ENCODE measurements at places on chromosomes 11 and 22.

DNA sequence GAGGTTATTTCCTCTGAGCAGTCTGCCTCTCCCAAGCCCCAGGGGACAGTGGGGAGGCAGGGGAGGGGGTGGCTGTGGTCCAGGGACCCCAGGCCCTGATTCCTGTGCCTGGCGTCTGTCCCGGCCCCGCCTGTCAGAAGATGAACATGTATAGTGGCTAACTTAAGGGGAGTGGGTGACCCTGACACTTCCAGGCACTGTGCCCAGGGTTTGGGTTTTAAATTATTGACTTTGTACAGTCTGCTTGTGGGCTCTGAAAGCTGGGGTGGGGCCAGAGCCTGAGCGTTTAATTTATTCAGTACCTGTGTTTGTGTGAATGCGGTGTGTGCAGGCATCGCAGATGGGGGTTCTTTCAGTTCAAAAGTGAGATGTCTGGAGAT, 3.1 kb downstream of the PIM3 start:
- DNase-seq, result no peak

GRCh38 chr11:75246671-75247350, 6.2 kb downstream of the TPBGL start:
- DNase-seq, result no peak

GRCh38 chr22:48829908-48830307, 997.8 kb downstream of the BRD1 start:
- DNase-seq, result no peak

DNA sequence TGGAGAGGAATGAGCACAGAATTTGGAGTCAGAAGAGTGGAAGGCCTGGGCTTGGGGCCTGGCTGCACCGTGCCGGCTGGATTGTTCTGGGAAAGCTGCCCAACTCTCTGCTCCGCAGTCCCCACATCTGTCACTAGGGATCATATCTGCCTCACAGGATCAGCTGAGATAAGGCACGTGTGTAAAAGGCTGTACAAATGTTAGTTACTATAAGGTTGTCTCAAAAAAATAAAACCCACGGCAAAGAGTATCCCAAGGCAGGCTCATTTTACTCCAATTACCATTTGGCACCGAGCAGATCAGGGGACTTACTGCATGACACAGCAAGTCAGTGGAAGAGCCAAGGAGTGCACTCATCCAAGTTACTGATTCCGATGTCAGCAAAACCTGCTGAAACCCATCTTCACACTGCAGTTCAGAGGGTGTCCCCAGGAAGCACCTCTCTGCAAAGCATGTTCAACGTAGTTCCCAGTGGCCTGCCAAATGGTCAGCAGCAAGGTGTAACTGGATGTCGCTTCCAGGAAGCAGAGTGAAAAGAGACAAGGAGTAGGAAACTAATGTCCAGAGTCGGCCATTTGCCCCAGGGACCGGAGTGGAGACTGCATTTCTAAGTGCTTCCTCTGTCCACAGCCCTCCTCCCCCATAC, 18.1 kb upstream of the MRTFA start:
- no peak for DNase-seq

- DNase-seq, result no peak
Observed at GRCh38 chr11:72511393-72512047, 77.2 kb upstream of the CLPB start.

- DNase-seq, result no peak
Observed at GRCh38 chr11:13868710-13869397, 93.7 kb upstream of the SPON1 start.

GRCh38 chr11:114059984-114060391, 477 bp downstream of the ZBTB16 start:
- peak; percentile 24 for DNase-seq

DNA sequence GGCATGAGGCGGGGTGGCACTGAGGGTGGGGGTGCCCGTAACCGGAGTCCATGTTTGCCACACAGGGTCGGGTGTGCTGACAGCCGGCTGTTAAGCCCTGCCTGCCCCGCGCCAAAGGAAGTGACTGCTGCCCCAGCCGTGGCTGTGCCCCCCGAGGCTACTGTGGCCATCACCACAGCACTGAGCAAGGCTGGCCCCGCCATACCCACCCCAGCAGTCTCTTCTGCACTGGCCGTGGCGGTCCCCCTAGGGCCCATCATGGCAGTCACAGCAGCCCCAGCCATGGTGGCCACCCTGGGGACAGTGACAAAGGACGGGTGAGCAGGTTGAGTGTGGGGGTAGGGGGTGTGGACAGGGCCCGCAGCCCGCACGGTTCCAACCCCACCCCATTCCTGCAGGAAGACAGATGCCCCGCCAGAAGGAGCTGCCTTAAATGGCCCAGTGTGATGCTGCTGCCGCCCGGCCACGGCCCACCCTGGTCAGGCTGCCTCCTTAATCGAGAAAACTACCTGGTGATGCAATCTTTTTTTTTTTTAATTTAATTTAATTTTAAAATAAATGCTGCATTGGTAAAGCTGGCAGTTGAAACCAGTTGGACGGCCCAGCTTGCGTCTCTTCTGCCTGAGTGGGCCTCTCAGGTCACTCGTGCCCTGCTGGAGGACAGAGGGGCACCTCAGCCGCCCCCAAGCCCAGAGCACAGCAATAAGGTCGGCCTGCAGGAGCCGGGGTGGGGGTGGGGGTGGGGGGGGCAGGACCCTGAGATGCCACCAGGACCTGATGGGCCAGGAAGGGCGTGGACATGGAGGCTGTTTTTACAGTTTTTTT, 30.8 kb downstream of the SBF1 start:
- no peak for DNase-seq

DNA sequence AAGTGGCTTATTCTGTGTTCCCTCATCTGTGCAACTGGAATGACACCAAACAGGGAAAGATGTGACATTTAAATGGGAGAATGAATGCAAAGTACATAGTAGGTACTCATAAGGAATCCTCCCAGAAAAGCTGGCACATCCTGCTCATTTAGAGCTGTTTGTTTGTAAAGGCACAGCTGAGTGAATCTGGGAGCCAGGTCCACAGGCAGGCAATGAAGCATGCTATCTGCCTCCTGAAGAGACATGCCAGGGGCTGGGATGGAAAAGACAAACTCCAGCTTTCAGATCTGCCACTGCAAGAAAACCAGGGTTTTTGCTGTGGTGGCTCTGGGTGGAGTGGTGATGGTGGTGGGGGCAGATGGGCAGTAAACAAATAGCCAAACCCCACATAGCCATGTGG, 150.1 kb downstream of the TENM4 start:
- DNase-seq, result no peak

DNA sequence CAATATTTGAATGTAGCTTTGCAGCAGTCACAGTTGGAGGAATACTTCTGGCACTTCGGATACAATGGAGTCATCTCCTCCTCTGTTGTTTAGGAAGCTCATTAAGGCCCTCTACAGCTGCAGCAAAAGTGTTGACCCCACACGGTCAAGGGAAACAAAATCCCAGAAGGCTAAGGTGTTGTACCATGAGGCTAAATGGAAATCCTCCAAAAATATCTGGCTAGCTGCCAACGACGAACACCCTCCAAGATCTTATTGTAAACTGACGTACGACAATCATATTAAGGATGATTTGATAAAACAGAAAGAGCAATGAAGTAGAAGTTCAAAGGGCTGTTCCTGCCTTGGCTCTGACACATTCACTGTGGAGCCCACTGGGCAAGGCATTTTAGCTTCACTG, 4.0 kb downstream of the POGLUT3 start:
- no peak for DNase-seq

GRCh38 chr11:7609015-7609414, 64.3 kb downstream of the CYB5R2 start:
- DNase-seq, result no peak

DNA sequence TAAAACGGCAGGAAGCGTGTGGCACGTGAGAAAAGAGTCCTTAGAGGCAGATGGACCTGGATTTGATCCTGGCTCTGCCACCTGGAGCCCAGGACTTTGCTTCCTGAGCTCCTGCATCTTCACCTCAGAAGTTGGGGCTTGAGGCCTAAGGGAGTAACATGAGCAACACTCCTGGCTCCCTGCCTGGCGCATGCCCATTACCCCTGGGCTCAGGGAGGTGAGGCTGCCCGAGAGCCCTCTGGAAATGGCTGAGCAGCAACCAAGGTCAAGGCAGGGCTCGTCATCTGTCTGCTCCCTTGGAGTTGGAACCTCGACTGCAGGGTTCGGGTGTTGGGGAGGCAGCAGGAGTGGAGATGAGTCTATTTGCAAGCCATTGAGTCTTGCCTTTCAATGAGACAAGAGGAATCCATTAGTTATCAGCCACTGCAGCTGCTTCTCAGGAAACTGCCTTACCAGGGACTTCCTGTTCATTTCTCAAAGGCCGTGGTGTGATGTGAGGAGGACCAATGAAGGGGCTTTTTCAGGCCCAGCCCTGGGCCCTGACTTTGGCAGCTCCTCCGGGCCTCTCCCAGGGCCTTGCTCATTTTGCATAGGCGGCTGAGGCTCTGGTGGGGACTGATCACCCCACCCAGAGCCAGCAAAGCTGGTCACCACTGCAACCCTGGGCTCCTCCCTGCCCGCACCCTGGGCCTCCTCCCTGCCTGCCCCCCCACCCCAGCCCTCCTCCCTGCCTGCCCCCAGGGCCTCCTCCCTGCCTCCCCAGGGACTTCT, 6.4 kb downstream of the FADS2 start:
- peak; percentile 34 for DNase-seq

DNA sequence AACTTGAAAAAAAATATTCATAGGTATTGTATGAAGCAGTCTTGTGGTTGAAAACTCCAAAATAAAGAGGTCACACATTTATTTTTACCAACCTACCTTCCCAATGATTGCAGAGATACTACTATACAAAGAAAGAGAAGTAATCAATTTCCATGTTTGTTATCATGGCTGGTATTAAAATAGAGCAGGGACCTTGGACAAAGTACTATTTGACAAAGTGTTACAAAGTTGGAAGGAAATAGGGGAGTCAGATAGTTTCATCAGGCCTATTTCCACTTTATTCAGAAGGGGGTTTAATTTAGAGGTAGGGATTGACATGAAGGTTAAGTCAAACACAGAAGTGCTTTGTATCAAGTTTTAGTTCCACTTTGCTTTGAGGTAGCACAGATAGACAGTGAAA, 34.4 kb upstream of the KIRREL3 start:
- no peak for DNase-seq

DNA sequence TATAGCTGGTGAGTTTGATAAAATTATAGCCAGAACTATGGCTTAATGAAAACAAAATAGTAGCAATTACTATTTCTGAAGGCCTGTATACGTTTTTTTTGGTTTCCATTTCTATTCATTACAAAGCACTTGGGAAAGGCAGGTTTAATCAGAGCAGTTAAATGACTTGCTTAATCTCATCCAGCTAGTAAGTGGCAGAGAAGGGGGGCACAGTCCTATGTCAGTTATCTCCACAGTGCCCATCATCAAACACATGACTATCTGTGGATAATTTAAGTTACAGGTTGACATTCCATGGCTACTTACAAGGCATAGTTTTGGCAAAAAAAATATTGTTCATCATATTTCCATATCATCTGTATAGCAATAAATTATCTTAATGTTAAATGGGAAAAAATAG, 93.7 kb downstream of the PGR start:
- no peak for DNase-seq

- DNase-seq, result no peak
Observed at GRCh38 chr11:83033972-83034672, 37.6 kb downstream of the RAB30 start.

GRCh38 chr11:32121012-32121411, 30.1 kb downstream of the RCN1 start:
- no peak for DNase-seq

- no peak for DNase-seq
Observed at GRCh38 chr22:25172153-25172552, 27.5 kb upstream of the CRYBB3 start.

DNA sequence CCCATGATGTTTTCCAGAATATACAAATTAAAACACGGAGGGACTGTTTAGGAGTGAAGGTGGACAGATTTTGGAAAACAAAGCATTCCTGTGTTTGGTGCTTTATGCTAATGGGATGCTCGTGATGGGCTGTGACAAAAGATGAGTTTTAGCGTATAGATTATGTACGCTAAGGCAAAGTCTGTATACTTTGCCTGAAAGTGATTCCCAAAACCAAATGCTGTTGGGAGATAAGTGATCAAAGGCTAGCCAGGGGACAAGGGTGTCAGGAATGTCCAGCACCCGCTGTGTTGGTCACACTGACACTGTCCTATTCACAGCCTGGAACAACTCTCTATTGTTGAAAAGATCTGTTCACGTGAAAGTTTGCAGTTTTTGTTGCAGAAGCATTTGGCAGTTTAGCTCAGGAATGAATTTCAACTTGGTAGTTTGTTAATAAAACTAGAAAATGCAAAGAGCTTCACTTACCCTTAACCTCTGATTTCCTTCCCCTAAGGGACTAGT, 1.5 kb downstream of the JAM3 start:
- DNase-seq, result no peak

DNA sequence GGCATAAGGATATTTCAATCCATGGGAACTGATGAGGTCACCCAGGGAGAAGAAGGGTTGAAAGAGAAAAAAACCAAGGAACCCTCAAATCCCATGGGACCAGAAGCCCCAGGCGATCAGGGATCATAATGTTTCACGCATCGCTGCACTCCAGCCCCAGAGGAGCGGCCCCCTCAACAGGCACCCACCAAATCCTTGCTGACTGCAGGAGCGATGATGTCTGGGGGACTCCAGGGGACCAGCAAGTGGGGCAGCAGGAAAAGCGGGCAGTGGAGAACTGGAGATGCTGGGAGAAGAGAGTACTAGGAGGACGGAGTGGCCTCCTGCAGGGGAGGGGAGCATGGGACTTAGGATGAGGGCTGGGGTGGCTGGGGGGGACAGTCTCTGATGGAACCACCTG, 47.7 kb upstream of the LINC01488 start:
- DNase-seq, result no peak

DNA sequence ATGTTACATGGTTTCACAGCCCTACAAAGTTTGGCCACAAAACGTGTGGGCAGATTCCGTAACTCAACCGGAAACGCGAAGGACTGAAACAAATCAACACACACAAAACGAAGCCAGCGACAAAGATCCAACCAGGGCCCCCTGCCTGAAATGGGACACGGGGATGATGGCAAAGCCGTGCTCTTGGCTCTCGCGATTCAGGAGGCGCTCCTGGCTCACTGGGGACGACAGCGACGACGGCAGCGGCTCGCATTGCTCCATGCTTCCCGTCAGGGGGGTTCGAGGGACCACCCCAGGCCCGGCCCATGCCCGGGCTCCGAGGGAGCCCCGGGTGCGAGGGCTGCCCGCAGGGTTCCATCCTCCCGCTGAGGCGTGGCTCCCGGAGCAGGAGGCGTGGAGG, 4786.8 kb upstream of the OR11H1 start:
- DNase-seq, result no peak

DNA sequence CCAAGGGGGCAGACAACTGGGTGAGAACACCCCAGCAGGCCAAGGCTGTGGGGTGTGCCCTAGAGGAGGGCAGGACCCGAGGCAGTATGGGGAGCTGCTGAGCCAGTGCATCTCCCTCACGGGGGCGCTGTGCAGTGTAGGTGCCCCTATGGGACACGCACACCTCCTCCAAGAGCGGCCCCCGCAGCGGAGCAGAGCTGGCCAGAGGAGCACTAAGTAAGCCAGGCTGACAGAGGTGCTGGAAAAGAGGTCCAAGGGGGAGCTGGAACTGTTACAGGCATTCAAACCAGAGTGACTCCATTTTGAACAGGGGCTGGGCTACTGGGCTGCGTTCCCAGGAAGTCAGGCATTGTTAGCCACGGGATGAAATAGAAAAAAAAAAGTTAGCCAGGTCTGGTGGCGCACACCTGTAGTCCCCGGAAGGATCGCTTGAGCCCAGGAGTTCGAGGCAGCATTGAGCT, 41.8 kb downstream of the TST start:
- peak; percentile 66 for DNase-seq

- no peak for DNase-seq
Observed at GRCh38 chr11:62409831-62410230, 9.0 kb upstream of the SCGB1A1 start.

Data from stimulated activated CD8-positive, alpha-beta memory T cell treated with anti-CD3 and anti-CD28 coated beads, Interleukin-7, amount 100 ng/mL, for 4 hours (primary cell).